Activated naive CD4-positive, alpha-beta T cell treated with anti-CD3 and anti-CD28 coated beads for 36 hours (primary cell): ENCODE measurements at places on chromosomes 6 and 20. TPM values are rescaled to one million over a fixed set of nuclear protein-coding genes. Genes with fewer than 3 reads are reported as not detected.

DNA sequence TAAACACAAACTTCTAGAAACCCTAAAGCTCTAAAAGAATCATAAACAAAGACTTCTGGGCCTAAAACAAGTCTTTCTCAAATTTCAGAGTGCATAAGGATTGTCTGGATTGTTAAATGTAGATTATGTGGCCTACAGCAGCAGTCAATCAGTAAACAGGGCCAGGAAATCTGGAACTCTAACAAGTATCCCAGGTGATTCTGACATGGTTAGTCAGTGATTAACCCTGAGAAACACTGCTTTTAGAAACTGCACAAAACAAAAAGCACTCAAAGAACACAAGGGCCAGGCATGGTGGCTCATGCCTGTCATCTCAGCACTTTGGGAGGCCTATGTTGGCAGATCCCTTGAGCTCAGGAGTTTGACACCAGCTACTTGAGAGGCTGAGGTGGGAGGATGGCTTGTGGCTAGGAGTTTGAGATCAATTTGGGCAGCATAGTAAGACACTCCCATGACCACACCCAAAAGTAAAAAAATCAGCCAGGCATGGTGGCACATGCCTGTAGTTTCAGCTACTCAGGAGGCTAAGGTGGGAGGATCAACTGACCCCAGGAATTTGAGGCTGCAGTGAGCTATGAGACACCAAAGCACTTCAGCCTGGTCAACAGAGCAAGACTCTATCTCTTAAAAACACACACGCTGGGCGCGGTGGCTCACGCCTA, 5.9 kb downstream of the MED20 start:
- no peak for DNase-seq
- no peak overlapping the region for H3K4me3 ChIP-seq
- peaks cover 22% of the 10 kb centered on the region for H3K4me1 ChIP-seq
- H3K36me3 ChIP-seq, result peaks cover 23% of the 10 kb centered on the region
- H3K27ac ChIP-seq, result no peak overlapping the region

DNA sequence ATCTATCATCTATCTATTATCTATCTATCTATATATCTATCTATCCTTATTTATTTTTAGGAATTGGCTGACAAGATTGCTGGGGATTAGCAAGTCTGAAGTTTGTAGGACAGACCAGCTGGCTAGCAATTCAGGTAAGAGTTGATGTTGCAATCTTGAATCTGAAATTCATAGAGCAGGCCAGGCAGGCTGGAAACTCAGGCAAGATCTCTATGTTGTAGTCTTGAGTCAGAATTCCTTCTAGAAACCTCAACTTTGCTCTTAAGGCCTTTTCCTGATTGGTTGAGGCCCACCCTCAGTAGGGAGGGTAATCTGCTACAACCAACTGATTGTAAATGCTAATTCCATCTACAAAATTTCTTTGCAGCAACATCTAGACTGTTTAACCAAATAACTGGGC, 19.2 kb downstream of the MAPK13 start:
- H3K4me3 ChIP-seq, result no peak overlapping the region
- H3K27ac ChIP-seq, result no peak overlapping the region
- no peaks in the 10 kb centered on the region for H3K36me3 ChIP-seq
- no peaks in the 10 kb centered on the region for H3K27me3 ChIP-seq

SYNDIG1 gene
- not detected for total RNA-seq

ADAT2 gene
- total RNA-seq, result 36.8 TPM

ARFRP1 gene
- total RNA-seq, result 45.6 TPM

KHDC1L gene
- total RNA-seq, result not detected

RFX6 gene
- total RNA-seq, result not detected
